ENCODE measurements at places on chromosomes 2 and 18. TPM values are rescaled to one million over a fixed set of nuclear protein-coding genes. Genes with fewer than 3 reads are reported as not detected.

The SOX11 gene
- total RNA-seq: not detected

DNA sequence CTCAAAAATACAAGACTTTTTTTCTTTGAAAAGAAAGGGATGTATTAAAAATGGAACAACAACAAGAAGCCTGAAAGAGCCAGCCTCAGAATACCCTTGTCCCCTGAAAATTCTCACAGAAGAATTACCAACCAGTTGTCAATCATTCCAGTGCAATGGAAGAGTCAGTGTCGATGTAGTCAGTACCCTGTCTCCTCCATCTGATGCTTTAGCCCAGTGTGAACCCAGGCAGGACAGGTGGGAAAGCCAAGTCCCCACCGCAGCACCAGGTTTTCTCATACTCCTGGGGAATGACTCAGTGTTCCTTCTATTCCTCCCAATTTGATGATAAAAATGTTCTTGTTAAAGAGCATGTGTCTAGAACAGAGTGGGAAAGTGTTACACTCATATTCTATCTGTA lies 332.0 kb upstream of the CHAC2 start:
- H3K27ac ChIP-seq: no peak overlapping the region
- H3K27me3 ChIP-seq: no peaks in the 10 kb centered on the region
- H3K4me3 ChIP-seq: no peak overlapping the region
- H3K4me1 ChIP-seq: no peaks in the 10 kb centered on the region

The ONECUT2 gene
- not detected for total RNA-seq

The KLHL30 gene
- total RNA-seq: not detected

The SLC35G4 gene
- not detected for total RNA-seq

GRCh38 chr2:118577202-118577601 lies 270.2 kb downstream of the EN1 start:
- no peaks in the 10 kb centered on the region for H3K27me3 ChIP-seq
- no peaks in the 10 kb centered on the region for H3K36me3 ChIP-seq
- H3K27ac ChIP-seq: no peak overlapping the region
- no peaks in the 10 kb centered on the region for H3K4me1 ChIP-seq
- H3K4me3 ChIP-seq: no peak overlapping the region

The LAMA1 gene
- 0.88 TPM for total RNA-seq

The RAB27B gene
- 2.3 TPM for total RNA-seq

DNA sequence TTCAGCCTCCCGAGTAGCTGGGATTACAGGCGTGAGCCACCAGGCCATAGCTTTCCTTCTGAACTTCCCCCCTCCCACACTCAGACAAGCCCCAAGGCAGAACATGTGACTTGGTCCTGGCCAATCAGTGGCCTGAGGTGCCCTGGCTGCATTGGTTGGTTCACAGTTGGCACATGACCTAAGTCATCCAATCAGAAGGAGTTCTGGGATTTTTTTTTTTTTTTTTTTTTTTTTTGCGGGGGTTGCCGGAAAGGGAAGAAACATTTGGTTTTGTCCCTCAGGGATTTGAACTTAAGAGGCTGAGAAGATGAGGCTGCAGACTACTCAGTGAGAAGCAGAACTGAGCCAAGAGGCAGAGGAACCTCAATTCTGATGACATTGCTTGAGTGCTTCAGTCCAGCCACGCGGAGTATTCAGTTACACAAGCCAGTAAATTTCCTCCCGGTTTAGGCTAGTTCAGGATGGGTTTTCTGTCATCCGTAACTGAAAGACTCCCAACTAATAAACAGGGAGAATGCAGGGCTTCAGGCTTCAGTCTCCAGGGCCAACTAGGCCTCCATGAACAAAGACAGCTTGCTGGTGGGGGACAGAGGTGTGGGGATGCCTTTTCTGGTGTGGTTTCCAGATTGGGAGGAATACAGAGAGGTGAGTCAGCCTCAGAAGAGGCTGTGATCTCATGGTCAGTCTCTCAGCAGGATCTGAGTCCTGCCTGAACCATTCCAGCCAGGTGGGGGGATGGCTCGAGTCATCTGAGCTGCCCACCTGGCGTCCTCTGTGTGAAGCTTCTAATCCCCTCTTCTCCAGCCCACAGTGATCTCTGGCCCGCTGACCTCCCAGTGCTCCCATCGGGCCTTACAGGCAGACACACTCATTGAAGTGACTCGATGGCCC lies 9.2 kb downstream of the PTMA start:
- no peak overlapping the region for H3K4me3 ChIP-seq
- no peaks in the 10 kb centered on the region for H3K36me3 ChIP-seq
- H3K4me1 ChIP-seq: peaks cover 4% of the 10 kb centered on the region
- no peaks in the 10 kb centered on the region for H3K27me3 ChIP-seq
- DNase-seq: no peak

Data from uterus (tissue), 4 donors.